AML-193 (cell line): ENCODE measurements at places on chromosomes 6 and 20.

DNA sequence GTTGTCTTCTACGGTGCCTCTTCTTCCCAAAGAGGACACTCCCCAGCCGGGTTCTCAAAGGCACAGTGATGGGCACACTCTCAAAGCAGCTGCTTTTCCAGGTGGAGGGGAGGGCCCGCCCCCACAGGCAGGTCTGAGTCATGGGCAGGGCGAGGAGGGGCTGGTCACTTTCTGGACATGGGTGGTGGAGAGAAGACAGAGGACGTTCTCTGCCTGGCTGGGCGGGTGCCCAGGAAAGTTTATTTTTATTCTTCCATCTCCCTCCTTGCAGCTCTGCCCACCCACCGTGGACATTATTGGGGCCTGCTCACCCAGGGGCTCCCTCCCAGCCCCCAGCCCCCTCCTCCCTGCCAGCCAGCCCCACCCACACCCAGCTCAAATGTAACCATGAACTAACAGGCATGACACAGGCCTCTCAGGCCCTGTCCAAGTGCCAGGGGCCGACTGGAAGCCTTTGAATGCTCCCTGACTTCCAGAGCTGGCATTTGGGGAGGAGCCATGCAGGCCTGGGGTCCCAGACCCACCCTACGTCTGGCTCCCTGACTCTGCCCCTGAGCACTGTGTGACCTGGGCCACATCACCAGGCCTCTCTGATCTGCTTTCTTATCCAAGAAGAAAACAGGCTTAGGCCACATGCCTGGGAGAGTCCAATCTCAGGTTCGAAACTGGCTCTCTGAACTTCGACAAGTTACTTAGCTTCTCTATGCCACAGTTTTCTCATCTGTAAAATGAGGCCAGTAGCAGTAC lies 8.0 kb downstream of the TGM2 start:
- DNase-seq = no peak

GRCh38 chr20:30812739-30813411 lies 444.6 kb upstream of the DEFB115 start:
- DNase-seq = no peak

GRCh38 chr6:47182291-47182957 lies 127.3 kb downstream of the TNFRSF21 start:
- DNase-seq = no peak

GRCh38 chr6:142942805-142943227 lies 2.2 kb downstream of the HIVEP2 start:
- DNase-seq = peak; percentile 51

DNA sequence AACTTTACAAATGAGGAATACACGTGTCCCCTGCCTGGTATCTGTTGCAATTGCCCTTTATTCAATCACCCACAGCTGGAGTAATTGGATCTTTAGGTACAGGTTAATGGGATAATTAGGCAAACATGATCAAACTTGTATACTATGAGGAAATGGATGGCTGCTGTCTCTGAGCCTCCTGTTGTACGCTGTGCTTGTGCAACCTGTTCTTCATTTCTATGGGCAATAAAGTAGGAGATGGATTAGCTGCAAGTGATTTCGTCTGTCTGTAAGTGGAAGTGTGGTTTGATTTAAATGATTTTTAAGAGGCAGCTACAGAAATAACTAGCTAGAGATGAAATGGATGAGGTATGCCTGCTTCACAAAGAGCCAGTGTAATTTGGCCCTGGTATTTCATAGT lies 474.1 kb downstream of the RNF144B start:
- DNase-seq = no peak

- DNase-seq = no peak
Measured at GRCh38 chr20:8489094-8489883, 357.2 kb downstream of the PLCB1 start.

GRCh38 chr6:125746019-125746414 lies 3.4 kb upstream of the HEY2 start:
- no peak for DNase-seq

DNA sequence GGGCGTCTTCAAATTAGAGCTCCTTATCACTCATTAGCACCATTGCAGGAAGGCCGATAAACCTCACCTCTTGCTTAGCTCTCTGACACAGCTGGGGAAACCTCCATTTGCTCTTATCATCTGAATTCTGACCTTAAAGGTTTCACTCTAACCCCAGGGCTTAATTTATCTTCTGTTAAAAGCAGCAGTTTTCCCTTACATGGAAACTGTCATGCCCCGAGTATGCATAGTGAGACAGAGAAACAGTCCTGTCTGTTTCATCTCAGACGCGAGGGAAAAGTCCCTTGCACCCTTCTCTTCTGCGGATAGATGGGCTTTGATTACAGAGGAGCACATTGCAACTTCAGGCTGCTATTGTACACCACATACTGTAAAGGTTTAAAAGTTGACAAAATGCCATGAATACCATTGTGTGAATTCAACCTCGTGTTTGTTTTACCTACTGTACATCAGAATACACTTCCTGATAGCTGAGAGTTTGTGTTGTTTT lies 191.5 kb upstream of the BMP2 start:
- no peak for DNase-seq

DNA sequence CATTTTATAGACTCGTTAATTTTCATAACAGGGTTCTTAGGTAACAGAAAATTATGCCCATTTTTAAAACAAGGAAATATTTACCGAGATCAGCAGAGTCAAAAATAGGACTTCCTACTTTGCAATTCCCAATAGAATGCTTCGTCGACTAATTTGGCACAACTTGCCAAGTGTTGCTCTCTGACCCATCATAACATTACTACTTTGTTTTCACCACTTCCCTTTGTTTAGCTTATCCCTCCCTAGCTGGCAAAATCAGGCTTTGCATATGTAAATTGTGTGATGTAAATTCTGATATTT lies 914 bp upstream of the RANBP9 start:
- DNase-seq = peak; percentile 68

DNA sequence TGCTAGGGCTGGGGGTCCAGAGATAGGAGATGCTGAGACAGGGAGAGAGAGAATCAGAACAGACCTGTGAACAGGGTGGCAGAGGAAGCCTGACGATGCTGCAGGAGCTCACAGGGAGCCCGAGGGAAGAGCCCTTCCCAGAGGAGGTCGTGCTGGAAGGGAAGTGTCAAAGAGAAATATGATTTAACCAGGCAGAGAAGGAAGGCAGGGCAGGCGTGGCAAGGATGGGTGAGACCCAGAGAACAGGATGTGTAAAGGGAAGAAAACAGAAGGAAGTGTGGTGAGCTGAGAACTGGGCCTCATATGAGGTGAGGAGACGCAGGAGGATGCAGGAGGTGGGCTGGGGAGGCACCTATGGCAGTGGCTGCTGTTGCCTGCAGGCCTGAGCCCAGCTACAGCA lies 105.6 kb downstream of the ZDHHC14 start:
- DNase-seq = no peak

DNA sequence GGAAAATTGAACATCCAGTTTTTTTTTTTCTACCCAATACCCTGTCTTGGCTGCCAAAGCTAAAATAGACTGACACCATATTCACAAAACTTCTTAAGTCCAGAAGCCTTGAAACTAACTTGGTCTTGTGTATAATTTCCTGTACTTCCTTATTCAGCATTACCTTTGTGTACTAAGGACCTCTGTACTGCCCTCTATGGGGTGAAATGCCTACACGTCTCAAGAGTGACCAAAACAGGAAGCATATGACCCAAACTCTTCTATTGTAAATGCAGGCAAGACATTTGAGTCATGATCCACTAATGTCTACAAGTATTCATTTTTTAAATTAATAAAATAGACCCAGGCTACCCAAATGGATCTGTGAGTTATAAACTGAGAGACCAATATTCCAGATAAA lies 50.4 kb downstream of the HMGCLL1 start:
- peak; percentile 89 for DNase-seq

DNA sequence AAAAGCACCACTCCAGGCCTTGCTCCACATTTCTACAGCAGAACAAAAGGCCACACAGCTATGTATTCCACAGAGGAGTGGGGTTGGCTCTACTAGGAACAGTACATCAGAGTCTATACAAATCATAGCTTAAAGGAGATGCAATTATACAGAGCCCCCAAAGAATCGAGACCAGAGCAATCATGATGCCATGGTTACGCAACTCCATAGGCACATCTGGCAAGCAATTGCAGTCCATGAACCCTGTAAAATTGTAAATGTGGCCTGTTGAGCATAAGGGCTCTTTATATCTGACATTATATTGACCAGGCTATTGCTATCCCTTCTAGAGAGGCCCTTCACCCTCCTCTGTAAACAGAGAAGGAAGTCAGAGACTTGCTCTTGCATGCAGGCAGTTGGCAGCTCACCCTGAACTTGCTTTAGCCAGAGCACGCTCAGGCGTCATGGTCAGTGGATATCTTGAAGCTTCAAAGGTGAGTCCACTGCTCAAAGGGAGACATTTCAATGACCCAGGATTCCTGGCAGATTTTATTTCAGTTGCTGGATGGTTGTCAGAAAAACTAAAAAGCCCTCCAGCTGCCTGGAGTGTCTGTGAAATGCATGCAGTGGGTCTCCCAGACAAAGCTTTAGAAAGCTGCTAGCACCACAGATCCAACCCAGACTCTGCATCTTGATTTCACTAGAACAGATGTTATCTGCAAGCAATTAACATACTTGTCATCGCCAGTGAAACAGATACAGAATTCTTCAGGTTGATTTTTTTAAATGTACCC lies 357.2 kb downstream of the CENPW start:
- no peak for DNase-seq

GRCh38 chr20:34708621-34709043 lies 4.5 kb downstream of the TP53INP2 start:
- peak; percentile 21 for DNase-seq

GRCh38 chr6:158560836-158561320 lies 987 bp downstream of the TMEM181 start:
- peak; percentile 33 for DNase-seq

DNA sequence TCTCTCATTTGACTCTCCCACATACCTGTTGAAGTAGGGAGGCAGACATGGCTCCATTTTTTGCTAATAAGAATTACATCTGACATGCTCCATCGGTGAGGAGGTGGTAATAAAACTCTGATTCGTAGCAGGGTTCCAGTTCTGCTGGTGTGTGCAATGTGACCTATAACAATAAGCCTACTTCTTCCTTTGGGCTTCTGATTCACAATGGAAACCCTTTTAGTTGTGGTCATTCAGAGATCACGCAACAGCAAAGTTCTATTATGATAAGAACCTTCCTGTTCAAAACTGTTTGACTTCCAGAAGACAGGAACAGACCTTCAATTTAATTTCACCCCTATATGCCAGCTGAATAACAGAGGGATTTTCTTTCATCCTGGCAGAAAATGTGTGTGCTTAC lies 31.4 kb upstream of the GSTA4 start:
- no peak for DNase-seq

GRCh38 chr6:93562582-93562981 lies 143.2 kb upstream of the EPHA7 start:
- DNase-seq = no peak

DNA sequence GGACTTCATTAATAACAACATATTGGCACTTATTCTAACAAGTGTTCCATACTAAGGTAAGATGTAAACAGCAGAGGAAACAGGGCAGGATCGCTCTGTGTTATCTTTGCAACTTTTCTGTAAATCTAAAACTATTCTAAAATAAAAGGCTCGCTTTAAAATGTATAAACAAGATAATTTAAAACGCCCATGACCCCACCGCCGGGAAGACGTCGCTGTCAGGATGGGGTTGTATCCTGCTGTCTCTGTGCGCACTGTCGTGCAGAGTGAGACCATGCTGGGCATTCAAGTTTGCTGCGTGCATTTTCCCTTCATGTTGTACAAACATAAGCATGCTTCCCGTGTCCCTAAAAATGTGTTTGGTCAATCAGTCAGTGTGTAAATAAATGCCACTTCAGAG lies 255.7 kb downstream of the CDH4 start:
- no peak for DNase-seq

GRCh38 chr6:31652925-31653724 lies 664 bp upstream of the BAG6 start:
- DNase-seq = peak; percentile 99

GRCh38 chr20:37242503-37242902 lies 19.1 kb downstream of the GHRH start:
- DNase-seq = no peak
